ENCODE measurements at places on chromosomes 6 and 20.

GRCh38 chr6:89921197-89921596 is 26.9 kb downstream of the GJA10 start:
- DNase-seq = no peak

GRCh38 chr6:2733736-2734480 is 16.8 kb downstream of the MYLK4 start:
- no peak for DNase-seq

DNA sequence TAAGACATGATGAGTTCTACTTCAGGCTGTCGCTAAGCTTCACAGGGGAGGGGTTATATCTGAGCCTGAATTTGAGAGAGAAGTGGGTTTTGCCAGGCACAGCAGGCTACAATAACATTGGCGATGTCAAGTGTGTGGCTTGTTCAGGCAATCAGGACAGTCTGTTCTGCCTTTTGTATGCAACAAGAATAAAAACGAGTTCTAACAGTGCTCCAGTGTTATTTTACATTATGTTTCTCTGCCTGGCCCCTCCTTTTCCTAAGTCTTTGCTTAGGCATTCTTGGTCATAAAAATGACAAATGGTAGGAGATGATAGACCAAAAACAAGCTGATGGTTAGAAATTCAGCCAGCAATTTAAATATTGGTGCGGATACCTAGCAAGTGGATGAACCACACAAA is 26.8 kb downstream of the PAQR8 start:
- no peak for DNase-seq

DNA sequence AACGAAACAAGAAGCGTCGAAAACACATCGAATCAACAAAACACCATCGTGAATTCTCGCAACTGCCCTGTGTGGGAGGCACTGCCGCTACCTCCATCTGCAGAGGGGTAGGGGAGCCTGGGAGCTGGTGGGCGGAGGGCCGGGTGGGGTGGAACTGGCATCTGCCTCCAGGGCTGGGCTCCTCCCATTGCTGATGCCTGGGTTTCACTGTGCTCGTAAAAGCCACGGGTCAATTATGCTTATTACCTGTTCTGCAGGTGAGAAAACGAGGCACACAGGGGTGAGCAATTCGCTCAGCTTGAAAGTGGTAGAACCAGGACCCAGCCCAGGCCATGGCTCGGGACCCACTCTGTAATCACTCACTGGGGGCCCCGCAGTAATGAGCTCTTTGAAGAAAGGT is 16.5 kb upstream of the SULF2 start:
- no peak for DNase-seq

GRCh38 chr6:30006170-30007131 is 54.6 kb upstream of the POLR1H start:
- DNase-seq = no peak

- peak; percentile 46 for DNase-seq
Measured at GRCh38 chr20:58890518-58891085, 38.1 kb downstream of the GNAS start.

DNA sequence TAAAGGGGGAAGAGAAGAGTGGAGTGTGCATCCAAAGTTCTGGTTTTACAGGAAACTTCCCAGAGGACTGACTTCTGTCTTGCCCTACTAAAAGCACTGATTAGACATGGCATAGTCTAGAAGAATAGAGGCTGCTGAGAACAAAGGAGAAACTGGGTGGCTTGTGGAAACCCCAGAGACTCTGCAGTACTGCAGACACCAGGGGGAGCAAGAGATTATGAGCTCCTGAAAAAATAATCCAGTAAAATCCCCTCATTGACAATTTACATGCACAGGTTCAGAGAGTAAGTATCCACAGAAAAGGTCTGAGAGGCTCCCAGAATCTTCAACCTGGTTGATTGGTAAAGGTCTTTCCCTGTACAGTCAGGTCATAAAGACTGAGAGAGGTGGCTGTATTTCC is 48.7 kb upstream of the CLVS2 start:
- DNase-seq = no peak

DNA sequence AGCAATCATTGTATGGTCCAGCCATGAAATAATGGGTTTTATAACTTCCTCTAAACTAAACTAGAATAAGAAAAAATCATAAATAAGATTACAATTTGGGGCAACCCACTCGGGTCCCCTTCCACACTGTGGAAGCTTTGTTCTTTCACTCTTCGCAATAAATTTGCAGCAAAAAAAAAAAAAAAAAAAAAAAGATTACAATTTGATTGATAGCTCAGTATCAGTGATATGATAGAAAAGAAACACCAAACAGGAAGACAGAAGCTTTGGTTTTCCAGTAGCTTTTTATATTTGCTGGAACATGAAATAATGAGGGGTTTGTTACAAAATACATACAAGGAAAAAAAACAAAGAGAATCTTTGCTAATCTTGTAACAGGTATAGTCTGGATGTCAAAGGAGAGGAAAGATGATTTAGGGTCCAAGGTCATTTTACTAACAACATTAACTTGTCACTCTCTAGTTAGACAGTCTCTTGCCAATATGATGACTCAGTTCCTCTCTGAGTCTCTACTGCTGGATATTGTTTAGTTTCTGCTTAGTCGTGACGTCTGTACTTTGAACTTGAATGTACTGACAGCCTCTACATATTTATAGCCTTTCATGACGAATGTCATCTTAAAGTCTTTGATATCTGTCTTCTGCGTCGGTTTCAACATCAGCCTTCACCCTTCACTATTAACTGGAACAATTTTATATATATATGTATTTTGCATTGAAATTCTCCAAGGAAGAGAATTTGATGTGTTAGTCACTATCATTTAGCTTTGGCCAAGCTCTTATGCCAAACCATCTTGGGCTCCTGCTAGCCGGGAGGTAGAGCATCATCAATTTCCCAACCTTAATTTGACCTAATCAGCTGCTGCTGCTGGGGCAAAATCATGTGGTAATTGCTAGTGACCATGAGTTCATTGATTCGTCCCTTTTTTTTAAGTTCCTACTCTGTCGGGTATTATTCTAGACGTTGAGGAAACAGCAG is 213.1 kb upstream of the STXBP5 start:
- DNase-seq = no peak

- DNase-seq = no peak
Measured at GRCh38 chr6:167266830-167267555, 24.1 kb upstream of the UNC93A start.

DNA sequence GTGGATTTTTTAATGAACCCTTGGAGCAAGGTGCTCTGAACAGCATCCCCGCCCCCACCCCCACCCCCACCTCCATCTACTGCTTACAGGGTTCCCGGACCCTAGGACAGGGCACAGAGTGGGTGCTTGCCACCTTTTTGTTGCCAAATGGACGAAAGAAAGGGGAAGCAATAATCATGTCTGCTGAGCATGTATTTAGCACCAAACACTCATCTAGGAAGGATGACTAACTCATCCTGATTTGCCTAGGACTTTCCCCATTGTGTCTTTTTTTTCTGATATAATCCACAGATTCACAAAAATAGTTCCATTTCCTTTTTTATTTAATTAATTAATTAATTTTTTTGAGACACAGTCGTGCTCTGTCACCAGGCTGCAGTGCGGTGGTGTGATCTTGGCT is 1.2 kb upstream of the PLTP start:
- DNase-seq = no peak

- no peak for DNase-seq
Measured at GRCh38 chr6:103139377-103139776, 1720.3 kb downstream of the HACE1 start.

GRCh38 chr6:163711615-163712565 is 297.4 kb downstream of the QKI start:
- DNase-seq = no peak

GRCh38 chr20:50356525-50356885 is 153.7 kb upstream of the PTPN1 start:
- DNase-seq = no peak

GRCh38 chr20:39660226-39660625 is 698.1 kb downstream of the DHX35 start:
- no peak for DNase-seq

GRCh38 chr6:52925042-52925441 is 15.5 kb upstream of the GSTA3 start:
- DNase-seq = no peak
